Muscle of arm (tissue), 14 donors: ENCODE measurements at places on chromosomes 4 and X. TPM values are rescaled to one million over a fixed set of nuclear protein-coding genes. Genes with fewer than 3 reads are reported as not detected.

GRCh38 chr4:52572936-52573485 lies 86.1 kb downstream of the USP46 start:
- DNase-seq: no peak

DNA sequence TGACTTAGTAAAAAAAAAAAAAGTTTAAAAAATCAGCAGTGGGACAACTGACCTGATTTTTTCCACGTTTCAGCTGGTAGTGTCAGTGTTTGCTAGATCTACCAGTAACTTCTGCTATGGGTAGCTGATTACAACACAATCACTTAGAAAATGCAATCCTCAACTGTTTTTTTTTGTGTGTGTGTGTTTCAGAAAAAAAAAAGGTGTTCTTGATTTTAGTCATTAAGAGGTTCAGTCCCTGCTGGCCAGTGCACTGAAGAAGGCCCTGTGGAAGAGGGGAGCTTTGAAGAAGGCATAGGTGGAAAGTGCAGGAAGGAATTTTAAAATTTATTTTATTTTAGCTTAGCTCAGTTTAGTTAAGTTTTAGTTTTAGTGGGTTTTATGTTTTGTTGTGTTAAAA lies 46.9 kb downstream of the SH2D1A start:
- no peak for DNase-seq

DNA sequence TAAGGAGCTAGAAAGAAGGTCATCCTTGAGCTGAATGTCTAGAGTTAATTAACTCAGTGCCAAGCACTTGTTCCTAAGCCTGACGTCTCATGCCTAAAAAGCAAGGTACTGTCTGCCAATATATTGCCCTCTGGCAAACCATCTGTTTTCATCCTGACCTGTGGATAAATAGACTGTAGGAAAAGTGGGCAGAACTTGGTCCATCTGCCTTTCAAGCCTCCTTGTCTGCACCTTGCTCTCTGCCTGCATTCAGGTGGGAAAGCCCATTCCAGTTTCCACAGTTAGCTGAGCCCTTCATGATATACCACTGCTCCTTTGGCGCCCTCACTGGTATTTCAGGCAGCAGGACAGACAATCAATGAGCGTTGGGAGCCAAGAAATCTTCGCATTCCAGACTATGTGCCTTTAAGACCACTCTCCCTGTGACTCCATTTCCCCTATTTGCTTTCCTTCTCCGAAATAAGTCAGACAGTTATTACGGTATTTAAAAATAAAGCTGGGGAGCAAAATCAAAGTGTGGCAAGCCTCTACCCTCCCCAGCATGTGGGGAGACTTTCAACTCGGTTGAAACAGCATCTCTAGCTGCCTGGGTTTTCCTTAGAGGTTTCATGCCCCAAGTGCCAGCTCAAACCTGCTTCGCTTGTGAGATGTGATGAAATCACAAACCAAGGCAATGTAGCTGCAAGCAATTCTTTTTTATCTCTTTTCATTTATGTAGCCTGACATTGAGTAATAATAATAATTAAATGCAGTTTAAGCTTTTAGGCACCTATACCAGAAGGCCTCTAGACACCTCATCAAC lies 2.5 kb upstream of the CCDC149 start:
- DNase-seq: no peak

DNA sequence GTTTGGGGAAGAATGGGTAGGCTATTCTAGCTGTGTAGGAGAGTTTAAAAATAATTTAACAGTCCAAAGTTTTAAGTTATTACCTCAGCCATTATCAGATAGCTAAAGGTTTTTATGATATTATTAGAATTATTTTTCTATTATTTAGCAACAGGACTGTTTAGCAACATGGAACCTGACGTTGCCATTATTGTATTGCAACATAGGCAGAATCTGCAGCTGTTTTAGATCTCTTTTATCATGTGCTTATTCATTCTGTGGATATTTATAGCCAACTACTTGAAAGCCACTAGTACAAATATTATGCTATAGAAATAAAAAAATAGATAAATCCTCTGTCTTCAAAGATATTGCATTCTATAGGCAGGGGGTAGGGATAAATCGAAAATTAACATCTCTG lies 382.0 kb upstream of the TRAM1L1 start:
- DNase-seq: no peak

- peak; percentile 18 for DNase-seq
These were observed 82.5 kb downstream of the TBC1D9 start for GRCh38 chr4:140673729-140674128.

GRCh38 chrX:39201305-39201990 lies 400.2 kb downstream of the MID1IP1 start:
- no peak for DNase-seq

DNA sequence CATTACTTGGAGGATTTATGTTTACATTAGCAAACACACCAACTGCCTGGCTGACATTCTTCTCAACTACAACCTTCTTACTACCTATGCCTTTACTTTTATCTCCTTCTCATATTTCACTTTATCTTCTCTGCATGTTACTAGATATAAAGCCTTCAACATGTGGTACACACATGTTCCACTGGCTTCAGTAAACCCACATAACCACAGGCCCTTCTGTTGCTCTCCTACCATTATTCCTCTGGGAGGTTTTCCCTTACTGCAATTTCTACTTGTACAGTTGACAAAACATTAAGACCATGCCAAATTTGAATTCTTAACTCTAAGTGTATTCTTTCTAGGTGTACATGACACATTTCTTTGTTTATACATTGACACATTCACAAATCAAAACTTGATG lies 133.1 kb downstream of the ARAP2 start:
- DNase-seq: no peak

DNA sequence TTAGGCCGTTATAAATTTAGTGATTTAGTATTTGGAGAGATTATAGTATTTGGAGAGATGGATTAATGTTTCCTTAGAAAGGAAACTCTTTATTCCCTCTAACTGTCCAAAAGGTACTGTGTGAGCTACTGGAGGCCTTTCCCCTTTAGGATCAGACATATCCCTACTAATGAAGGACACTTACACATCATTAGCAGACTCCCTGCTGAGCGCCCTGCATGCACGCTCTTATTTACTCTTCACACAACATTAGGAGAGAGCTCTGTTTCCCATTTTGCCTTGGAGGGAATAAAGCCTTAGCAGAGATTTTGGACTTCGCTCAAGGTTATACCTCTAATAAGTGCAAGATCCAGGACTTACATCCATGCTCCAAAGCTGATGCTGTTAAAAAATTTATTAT lies 17.8 kb upstream of the STOX2 start:
- no peak for DNase-seq

DNA sequence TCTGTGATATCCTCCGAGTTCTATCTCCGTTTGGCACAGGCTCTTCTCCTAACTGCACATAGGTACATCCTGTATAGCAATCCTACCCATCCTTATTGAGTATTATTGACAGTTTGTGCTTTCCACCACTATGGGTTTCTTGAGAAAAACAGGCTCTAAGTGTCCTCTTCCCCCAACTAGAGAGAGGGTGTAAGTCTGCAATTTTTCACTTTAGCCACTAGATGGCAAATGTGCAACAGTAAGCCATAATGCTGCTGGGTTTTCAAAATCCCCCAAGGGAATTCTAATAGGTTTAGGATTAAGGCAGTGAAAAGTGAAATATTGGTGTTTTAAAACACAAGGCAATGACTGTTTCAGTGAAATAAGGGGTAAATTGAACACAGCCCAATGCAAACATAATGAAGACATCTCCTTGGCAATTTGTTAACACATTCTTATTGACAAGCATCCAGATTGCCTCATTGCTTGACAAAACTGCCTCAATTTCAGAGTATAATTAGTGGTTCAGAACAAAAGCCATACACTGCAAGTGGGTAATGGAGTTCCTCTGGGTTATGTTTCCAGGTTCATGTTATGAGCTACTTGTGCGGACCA lies 239.0 kb upstream of the HTR2C start:
- peak; percentile 4 for DNase-seq

- DNase-seq: no peak
These were observed 338.3 kb upstream of the FSTL5 start for GRCh38 chr4:162502109-162502508.

GRCh38 chr4:55321707-55322264 lies 24.3 kb upstream of the SRD5A3 start:
- peak; percentile 82 for DNase-seq

DNA sequence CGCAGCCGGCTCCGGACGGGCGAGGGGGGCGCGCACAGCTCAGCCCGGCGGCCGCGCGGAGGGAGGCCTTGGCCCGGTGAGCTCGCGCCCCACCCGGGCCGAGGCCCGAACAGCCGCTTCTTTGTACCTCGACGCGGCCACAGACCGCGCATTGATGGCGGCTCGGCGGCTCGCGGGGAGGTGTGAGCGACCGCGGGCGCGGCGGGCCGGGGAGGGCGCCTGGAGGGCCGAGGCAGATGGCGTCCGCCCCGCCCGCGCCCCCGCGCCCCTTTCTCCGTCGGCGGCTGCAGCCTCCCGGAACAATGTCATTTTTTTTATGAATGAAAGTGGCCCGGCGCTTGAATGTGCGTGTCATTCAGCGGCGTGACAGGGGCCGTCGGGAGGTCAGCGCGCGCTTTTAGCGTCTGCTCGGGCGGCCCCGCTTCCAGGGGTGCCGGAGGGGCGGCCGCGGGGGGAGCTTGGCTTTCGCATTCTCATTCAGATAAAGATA lies 1.8 kb downstream of the FGFR3 start:
- DNase-seq: no peak

DNA sequence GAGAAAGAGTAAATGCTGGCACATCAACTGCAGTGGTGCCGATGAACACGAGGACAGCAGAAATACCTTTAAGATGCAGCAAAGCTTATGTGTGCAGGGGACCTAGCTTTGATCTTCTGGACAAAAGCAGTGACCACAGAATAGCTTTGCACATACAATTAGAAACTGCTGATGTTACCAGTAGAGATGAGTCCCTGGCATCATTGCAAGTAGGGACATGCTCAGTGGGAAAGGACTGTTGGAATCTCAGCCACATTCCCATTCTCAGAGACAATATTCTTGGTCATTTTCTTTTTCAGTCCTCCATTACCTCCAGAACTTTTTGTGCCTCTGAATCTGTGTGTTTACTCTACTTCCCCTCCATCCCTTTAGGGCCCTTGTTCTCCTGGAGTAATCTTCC lies 16.9 kb upstream of the PDLIM3 start:
- no peak for DNase-seq

DNA sequence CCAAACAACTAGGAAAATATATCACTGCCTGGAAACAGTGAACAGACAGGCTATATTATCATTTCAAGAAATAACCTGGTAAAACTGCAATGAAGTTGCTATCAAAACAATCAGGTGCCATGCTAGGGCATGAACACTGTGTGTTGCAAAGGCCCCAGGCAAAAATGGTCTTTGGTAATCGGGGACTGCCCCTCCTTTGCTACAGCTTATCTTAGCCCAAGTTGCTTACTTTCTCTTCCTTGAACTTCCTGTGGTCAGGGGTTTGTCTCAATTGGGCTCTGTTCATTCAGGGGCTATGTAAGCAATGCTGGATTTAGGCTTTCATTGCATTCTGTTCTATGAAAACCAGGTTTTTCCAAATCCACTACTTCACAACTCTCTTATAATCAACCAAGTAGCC lies 30.4 kb downstream of the SCML1 start:
- no peak for DNase-seq

- no peak for DNase-seq
These were observed 57.5 kb upstream of the ZCCHC13 start for GRCh38 chrX:74246524-74246923.

DNA sequence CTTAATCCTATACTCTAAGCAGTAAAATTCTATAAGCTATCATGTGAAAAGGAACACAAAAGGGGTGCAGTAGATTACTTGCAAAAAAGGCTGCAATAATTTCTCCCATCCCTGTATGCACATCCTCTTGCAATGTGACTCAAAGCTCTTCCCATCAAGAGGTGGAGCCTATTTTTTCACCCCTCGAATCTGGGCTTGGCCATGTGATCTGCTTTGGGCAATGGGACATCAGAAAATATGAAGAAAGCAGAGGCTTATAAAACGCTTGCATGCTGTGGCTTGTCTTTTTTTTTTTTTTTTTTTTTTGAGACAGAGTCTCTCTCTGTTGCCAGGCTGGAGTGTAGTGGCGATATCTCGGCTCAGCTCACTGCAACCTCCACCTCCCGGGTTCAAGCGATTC lies 33.0 kb downstream of the GEMIN8 start:
- DNase-seq: no peak

GRCh38 chr4:81796790-81797528 lies 325.3 kb upstream of the RASGEF1B start:
- no peak for DNase-seq

DNA sequence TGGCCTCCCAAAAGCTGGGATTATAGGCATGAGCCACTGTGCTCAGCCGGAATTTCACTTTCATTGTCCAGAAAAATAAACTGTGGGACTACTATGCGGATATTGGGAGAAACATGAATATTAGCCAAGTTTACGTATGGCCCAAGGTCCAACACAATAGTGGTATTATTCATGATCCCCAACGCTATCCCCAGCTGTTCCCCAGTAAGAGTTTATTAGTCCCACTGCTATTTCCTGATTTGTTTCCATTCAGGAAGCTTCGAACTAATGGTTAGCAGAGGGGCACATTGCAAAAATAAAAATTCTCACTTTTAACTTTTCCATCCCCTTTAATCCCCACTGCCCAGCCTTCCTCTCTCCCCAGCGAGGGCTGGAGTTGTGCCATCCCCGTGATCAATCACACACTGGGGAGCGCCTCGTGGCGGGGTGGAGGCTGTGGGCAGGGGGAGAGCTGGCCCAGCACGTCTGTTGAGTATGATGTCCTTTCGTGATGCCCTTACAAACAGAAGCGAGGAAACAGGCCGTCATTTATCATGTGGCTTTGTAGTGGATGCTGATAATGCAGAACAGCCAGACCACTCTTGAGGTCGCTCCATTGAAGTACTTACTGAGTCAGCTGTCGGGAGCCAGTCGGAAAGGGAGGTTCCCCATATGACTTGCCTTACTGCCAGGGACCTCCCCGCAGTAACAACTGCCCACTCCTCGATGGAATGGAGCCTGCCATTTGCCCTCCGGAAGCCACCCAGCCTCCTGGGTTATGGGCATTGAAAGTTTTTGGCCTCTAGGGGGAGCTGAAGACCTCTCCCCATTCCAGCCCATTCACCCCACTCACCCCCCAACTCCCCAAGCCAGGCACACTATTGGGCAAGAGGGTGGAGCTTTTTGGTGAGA lies 117.0 kb downstream of the KDR start:
- DNase-seq: no peak

Gene GYPB
- polyA plus RNA-seq: 1.9 TPM

Gene ANAPC10
- polyA plus RNA-seq: not detected

Gene CLDN34
- not detected for polyA plus RNA-seq

Gene NWD2
- polyA plus RNA-seq: 0.04 TPM

Gene TRAM1L1
- 7.0 TPM for polyA plus RNA-seq

Gene GYG2
- 3.6 TPM for polyA plus RNA-seq

Gene RS1
- polyA plus RNA-seq: not detected

Gene DUSP9
- 0.57 TPM for polyA plus RNA-seq

Gene PLAC1
- polyA plus RNA-seq: 2.2 TPM
